GM20000 (cell line): ENCODE measurements at places on chromosomes 4 and X.

- DNase-seq: no peak
Measured at GRCh38 chr4:113468165-113469022, 293.1 kb downstream of the CAMK2D start.

- no peak for DNase-seq
Measured at GRCh38 chr4:185717377-185717741, 94.6 kb downstream of the SORBS2 start.

- DNase-seq: no peak
Measured at GRCh38 chr4:85728464-85728863, 253.5 kb downstream of the ARHGAP24 start.

- DNase-seq: peak; percentile 13
Measured at GRCh38 chrX:129360175-129360574, 163.1 kb downstream of the SMARCA1 start.

DNA sequence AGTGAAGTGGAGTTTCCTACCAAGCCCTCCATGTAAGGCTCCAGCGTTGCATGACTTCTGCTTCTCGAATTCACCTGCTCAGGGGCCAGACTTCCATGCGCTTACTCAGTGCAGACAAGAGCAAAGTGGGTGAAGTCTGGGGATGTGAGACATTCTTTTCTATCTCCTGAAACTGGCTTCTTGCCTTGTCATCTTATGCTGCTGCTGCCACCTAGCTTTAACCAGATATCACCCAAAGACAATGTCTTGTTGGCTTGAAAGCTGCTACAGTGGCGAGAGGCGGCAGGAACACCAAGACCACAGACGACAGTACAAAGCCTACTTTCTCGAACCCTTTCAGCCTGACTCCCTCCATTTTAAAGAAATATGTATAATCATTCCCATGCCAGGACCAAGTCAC, 103.6 kb upstream of the ADGRG2 start:
- DNase-seq: peak; percentile 15

- no peak for DNase-seq
Measured at GRCh38 chr4:3857269-3857926, 91.2 kb downstream of the ADRA2C start.

DNA sequence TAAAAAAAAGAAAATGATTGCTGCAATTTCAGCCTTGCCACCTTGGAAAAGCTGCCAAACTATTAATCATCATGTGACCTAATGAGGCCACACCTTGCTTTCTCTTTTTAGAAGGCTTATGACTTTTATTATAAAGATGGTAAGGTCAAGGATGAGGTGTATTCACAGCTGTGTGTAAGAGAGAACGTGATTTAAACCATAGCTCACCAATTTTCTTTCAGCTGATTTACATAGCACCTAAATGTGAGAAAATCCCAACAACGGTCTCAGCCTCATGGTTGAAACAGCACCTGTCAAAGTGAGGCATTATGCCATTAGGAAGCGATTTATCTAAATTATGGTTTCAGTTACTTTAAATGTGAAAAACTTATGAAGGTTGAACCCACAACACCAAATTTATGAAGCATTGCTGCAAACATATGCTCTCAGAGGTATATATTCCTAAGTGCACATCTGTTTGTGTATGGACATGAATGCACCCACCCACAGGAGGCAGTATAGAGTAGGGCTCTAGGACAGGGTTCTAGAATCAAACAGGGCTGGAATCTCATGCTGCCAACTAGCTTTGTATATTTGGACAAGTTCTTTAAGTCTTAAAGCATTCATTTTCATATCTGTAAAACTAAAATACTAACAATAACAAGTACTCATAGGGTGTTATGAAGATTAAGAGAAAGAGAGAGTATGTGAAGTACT, 40.7 kb downstream of the ANXA3 start:
- peak; percentile 12 for DNase-seq

DNA sequence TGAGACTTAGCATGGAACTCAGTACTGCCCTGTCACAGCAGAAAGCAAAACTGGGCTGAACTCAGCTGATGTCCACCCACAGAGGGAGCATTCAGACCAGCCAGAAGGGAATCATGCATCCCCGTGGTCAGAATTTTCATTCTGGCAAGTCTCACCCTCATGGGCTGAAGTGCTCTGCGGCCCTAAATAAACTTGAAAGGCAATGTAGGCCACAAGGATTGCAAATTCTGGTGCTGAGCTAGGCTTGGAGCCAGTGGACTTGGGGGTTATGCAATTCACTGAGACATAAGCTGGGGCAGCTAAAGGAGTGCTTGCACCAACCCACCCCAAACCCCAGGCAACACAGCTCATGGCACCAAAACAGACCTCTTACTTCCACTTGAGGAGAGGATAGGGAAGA, 494.1 kb downstream of the GABRG1 start:
- DNase-seq: no peak

- peak; percentile 44 for DNase-seq
Measured at GRCh38 chr4:180057891-180058671, 2185.1 kb upstream of the TENM3 start.

GRCh38 chr4:78120144-78120880, 63.2 kb downstream of the FRAS1 start:
- DNase-seq: no peak

DNA sequence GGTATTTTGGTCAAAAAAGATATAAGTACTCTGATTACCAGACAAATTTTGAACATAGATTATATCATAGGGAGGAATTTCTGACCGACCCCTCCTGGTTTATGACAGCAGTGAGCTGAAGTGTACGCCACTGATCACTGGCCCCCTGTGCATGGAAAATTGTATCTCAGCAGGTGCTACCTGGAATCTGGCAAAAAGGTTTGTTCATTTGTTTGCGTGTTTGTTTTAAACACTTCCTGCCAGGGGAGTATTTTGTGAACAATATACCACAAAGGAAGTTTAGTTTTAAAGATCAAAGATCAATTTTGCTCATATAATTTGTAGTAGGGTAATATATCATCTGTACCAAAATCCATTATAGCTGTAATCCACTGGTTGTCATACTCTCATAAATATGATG, 219.7 kb upstream of the TENM3 start:
- no peak for DNase-seq
